ENCODE measurements at places on chromosomes 1 and 21. TPM values are rescaled to one million over a fixed set of nuclear protein-coding genes. Genes with fewer than 3 reads are reported as not detected.

Gene UBR4
- 69.7 TPM for total RNA-seq

Gene FMO3
- total RNA-seq, result not detected

Gene SPRR4
- total RNA-seq, result not detected

Gene HENMT1
- total RNA-seq, result 35.5 TPM

Gene TNNI3K
- 17.1 TPM for total RNA-seq

Gene NTMT2
- 0.41 TPM for total RNA-seq
